Keratinocyte (primary cell): ENCODE measurements at places on chromosomes 7 and 10. TPM values are rescaled to one million over a fixed set of nuclear protein-coding genes. Genes with fewer than 3 reads are reported as not detected.

The CALHM2 gene
- 0.92 to 1.2 TPM (median 1.1 TPM) in 3 replicates for polyA plus RNA-seq

DNA sequence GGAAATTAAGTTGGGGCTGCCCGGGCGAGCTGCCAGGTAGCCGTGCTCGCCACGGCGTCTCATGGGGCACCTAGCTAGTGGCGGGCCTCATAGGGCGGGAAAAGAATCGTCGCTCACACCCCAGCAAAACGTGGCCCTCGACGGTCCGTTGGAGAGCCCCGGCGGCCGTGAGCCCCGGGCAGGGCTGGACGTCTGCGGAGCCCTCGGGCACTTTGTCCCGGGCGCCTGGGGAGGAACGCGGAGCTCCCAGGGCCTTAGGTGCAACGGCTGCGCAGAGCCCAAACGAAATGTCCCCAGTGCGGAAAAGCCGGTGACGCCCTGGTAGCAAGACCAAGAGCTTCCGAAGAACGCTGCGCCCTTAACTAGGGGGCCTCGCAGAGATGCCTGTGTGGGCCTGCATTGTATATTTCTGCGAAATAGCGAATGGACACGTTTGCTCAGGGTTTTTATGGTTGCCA, 866 bp upstream of the SFMBT2 start:
- no peak for DNase-seq

- DNase-seq: peak; percentile 57
These were observed 197.9 kb downstream of the IMMP2L start for GRCh38 chr7:111364413-111364812.

The ARHGEF35 gene
- polyA plus RNA-seq: 5.2 to 12.2 TPM (median 9.6 TPM) in 3 replicates

DNA sequence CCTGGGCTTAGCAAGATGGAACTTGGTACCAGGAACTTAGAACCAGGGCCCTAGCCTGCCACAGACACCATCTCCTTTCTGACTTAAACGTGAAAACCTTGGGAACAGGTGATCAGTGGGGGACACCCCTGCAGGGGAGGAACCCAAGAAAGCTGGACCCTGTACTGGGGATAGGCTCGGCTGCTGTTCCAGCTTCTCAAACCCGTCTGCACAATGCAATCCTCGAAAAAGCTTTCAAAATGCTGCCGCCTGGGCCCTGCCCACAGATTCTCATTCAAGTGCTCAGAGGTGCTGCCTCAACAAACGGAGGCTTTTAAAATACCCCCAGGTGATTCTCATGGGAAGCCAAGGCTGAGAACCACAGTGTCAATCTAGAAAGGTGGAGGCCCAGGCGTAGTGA, 169.7 kb downstream of the ARHGAP21 start:
- DNase-seq: no peak
